ENCODE measurements at places on chromosomes 2 and 18.
A peak's percentile ranks its signal among the peaks of the same experiment; 100 is the strongest.

DNA sequence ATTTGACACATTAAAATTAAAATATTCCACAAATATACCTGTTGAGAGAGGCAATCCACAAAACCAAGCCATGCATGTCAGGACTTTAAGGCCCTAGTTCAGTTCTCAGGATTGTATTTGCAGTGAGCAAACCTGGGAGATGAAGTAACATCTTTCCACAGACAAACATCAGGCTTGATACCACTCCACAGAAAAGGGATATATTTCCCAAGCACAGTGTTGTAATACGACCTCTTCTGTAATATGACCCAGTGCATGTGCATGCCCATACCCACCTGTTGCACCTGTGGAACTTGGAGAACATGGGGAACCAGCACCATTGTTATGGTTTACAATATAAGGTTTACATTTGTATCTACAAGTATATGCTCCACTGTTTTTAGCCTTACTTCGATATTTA lies 184.0 kb downstream of the PDE11A start:
- DNase-seq, result no peak

- no peak for DNase-seq
These were observed 6.1 kb upstream of the CASP8 start for GRCh38 chr2:201254081-201254730.

DNA sequence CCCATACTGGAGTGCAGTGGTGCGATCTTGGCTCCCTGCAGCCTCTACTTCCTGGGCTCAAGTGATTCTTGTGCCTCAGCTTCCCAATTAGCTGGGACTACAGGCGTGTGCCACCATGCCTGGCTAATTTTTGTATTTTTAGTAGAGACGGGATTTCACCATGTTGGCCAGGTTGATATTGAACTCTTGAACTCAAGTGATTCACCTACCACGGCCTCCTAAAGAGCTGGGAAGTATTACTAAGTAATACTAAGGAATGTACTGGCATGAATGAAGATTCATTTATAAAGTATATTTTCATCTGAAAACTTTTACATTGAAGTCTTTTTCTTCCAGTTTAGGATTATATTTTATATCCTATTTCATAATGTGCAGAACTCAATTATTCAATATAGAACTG lies 38.1 kb downstream of the NUP35 start:
- no peak for DNase-seq

DNA sequence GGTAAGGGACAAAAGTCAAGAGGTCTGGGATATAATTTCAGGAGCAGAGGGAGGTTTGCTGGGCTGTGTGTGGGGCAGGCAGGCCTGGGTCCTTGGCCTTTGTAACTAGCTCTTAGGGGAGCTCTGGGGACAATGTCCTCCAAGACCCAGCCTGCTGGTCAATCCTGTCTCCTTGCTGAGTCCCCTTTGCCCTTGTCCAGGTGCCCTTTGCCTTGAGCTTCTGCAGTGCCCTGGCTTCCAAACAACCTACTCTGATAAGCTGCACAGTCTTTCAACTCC lies 30.0 kb upstream of the REEP1 start:
- DNase-seq, result no peak

DNA sequence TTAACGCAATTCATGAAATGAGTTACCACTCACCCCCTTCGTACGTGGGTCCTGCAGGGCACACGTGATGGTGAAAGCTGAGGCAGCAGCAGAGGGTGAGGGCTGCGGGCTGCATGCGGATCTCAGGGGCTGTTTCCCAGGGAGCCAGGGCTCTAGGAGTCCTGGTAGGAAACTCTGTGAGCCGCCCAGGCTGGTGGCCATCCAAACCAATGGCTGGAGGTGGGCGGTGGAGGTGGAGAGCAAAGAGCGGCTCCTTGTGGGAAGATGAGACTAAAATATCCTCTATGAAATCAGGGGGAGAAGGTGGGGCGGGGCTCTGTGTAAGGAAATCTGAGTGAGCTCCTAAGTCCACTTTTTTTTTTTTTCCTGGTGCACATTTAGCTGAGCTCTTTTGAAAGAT lies 120.1 kb upstream of the SLC1A4 start:
- DNase-seq, result no peak

GRCh38 chr2:174607989-174608865 lies 10.6 kb upstream of the WIPF1 start:
- DNase-seq, result no peak

- peak; percentile 33 for DNase-seq
These were observed 25.5 kb upstream of the YWHAQ start for GRCh38 chr2:9656270-9656766.

DNA sequence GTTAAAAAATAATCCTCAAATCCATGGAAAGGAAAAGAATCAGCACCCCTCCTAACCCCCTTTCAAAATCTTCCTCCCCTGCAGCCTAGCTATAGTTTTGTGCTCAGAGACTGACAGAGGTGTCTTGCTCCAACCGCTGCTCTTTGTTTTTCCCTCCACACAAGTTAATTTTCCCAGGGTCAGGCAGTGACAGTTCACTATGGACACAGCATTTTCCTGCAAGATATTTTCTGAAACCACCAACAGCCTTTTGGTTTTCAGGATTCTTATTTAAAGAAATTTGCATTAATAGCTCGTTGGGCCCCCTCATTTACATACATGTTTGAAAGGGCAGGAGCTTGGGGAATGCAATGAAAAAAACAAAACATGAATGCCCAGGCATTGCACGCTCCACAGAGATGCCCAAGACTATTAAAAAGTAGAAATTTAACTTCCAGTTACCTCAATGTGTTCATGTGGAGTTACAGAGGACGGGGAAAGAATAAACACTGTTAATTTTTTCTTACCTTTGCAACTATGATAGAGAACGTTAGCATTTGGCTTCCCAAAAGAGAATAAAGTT lies 71.4 kb upstream of the CXCR4 start:
- no peak for DNase-seq

DNA sequence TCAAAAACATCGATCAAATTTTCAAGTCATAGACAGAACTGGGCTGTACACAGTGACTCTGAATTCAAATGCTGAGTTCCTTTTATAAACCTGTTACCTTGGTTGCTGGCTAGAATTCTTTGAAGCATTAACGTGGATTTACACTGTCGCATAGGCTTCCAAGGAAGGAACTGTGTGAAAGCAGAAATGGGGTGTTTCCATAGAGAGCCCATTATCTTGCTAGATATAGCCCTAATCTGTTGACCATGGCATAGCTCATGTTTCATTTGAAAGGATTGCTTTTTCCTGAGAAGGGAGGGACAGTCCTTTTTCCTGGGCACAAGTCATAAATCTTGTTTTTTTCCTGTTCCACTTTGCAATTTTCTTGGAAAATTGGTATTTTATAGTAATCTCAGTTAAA lies 73.8 kb upstream of the NEUROD1 start:
- DNase-seq, result no peak

DNA sequence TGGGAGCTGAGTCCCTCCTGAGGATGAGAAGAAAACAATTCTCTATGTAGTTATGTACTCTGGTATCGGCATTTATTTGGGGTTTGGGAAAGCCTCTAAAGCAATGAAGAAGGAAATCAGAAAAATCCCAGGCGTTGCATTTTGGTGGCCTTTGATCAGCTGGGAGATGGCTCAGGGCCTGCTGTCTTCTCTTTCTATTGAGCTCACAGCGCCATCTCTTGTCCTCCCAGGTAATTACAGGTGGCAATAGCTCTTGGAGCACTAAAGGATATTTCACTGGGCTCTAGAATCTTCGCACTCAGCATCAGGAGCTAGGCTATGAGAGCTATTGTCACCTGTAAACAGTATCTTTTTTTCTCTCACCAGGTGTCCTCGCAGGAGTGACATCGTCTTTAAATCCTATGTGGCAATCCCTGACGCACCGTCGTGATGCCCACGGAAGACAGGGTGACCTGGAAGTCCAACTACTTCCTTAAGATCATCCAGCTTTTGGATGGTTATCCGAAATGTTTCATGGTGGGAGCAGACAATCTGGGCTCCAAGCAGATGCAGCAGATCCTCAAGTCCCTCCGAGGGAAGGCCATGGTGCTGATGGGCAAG lies 76.1 kb upstream of the PMAIP1 start:
- no peak for DNase-seq

Data from stimulated activated CD8-positive, alpha-beta memory T cell treated with anti-CD3 and anti-CD28 coated beads, Interleukin-4, amount 100 ng/mL, for 4 hours (primary cell).